ENCODE measurements at places on chromosomes 4 and X. TPM values are rescaled to one million over a fixed set of nuclear protein-coding genes. Genes with fewer than 3 reads are reported as not detected.
A peak's percentile ranks its signal among the peaks of the same experiment; 100 is the strongest.

GRCh38 chr4:168831585-168831918 lies 178.5 kb downstream of the CBR4 start:
- DNase-seq: no peak

Gene DDX53
- not detected for total RNA-seq

Gene ZNF185
- total RNA-seq: 16.2 TPM

DNA sequence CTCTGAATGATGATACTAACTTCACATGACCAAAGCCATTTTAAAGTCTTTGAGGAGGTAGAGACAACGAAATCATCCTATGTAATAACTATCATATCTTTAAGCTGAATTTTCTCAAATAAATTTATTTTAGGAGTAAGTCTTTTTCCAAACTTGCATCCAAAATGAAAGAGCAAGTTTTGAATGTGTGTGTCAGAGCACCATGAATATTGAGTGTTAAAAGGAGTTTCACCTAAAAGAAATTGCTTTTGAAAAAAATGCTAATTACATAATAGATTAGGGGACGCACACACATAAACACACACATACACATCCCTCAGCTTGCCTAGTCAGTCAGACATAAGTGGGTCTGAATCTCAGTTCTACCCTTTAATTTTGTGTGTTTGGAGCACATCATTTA lies 1.9 kb downstream of the ANK2 start:
- no peak for DNase-seq

- peak; percentile 72 for DNase-seq
These were observed 92.4 kb downstream of the CXCL13 start for GRCh38 chr4:77697860-77698590.

- DNase-seq: no peak
These were observed 104.1 kb upstream of the MCF2 start for GRCh38 chrX:139811942-139812629.

Gene RBMXL3
- not detected for total RNA-seq

All from HT1080 (cell line).